IMR-90 (cell line): ENCODE measurements at places on chromosomes 5 and 9.

DNA sequence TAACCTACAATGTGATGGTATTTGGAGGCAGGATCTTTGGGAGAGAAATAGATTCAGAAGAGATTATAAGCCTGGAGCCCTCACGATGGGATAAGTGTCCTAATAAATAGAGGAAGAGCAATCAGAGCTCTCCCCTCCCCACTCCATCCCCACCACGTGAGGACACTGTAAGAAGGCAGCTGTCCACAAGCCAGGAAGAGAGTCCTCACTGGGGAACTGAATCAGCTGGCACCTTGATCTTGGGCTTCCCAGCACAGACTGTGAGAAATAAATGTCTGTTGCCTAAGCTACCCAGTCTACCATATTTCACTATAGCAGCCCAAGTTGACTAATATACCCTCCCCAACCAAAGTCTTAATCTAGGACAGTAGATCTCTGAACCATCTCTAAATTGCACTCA, 118.1 kb downstream of the SUSD1 start:
- no peak for DNase-seq

GRCh38 chr9:7118633-7119032, 360.9 kb downstream of the KDM4C start:
- no peak for DNase-seq

DNA sequence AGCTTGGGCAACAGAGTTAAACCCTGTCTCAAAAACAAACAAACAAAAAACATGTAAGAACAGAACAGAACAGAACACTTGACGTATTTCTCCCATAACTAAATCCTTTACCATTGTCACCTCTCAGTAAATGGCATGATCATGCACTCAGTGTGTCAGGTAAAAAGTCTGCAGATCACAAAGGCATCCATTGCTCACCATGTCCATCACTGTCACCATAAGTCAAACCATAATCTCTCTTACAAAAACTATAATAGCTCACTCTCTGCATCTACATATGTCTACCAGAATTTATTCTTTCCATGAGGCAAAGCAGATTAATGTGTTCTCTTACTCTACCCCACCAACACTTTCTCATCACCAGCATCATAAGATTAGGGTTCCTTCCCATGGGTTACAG, 387.5 kb downstream of the CDH12 start:
- DNase-seq: no peak

DNA sequence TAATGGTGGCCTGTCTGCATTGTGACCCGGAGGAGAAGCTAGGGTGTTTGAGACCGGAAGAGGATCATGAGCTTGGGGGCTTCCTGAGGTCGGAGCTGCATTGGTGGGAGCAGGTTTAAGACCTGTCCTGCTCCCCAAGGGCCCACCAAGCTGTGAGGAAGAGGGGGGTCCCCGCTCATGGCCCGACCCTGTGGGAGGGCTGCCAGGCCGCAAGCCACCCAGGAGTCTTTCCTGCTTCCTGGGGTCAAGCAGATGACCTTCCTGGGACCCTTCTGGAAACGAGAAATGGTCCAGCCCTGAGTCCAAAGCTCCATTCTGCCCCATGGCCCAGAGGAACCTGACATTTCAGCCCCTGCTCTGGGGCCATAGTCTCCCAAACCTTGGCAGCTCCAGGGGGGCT, 61.5 kb upstream of the RNU6ATAC start:
- no peak for DNase-seq

- no peak for DNase-seq
These were observed 58.0 kb downstream of the GDA start for GRCh38 chr9:72207278-72207677.
